ENCODE measurements at places on chromosomes 2 and 18.

DNA sequence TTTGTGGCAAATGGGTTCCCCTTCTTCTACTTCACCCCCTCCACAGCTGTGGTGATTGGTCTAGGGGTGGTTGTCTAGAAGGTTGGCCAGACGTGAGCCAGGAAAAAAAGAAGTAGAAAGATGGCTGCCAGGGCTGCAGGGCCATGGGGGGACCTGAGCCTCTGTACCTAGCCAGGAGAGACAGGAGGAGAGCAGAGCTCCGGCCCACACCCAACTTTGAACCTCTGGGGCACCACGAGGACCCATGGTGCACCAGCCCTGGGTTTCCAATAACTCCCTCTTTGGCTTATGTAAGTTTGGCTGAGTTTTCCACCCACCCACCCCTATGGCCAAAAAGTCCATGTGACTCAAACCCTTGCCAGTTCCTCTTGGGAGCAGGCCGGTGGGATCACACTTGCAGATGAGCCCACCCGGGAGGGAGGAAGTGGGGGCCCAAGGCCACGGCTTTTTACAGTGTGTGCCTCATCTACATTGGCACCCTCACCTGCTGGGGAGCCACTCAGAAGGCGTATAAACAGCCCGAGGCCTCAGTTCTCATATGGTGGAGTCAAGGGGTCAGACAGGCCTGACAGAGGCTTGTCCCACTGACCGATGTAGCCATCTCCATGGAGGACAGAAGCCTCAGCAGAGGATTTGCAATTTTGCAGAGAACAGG is 293.1 kb upstream of the HDAC4 start:
- DNase-seq: no peak

DNA sequence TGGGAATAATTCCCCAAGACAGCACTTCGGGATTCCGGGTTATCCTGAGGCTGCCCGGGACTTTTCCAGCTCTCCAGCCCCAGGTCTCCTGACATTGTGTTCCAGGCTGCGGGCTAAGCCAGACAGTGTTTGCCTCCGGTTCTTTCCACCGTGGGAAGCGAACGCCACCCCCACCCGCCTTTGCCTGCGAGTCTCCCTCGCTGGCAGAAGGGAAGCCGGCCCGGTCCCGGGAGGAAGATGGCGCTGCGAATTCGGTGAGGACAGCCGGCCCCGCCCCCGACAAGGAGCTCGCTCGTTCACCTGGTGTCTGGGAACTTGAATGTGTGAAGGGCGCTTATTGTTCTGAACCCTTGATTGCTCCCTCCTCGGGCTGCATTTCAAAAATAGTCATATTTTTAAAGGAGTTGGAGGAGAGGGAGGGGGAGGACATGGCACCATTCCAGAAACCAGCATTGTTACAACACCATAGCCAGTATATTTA is 2.9 kb downstream of the LRATD1 start:
- DNase-seq: no peak

DNA sequence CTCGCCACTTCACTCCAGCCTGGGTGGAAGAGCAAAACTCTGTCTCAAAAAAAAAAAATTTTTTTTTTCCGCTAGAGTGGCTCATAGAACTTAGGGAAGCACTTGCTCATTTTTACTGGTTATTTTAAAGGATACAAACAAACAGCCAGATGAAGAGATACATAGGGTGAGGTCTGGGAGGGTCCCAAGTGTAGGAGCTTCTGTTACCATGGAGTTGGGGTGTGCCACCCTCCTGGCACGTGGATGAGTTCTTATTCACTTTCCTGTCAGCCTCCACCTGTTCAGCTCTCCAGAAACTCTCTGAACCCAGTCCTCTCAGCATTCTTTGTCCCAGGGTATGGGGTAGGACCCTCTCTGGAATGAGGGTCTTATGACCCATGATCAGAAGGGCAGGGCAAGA is 4.9 kb upstream of the MAT2A start:
- DNase-seq: no peak

DNA sequence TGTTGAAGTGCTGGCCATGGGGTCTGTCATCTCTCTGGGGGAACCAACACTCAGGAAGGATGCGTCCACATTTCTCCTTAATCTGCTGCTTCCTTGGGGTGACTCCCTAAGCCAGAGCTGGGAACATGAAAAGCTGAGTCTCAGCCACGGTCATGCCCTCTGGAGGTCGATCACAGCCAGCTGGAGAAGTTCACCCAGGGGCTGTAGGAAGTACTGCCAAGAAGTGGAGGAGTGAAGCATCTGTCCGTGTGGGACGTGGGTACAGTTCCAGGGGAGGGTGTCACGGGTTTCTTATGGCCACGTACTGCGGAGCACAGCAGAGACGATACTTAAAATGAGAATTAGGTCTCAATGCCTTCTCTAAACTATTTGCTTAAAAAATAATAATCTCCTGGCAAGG is 42.4 kb upstream of the IGFBP2 start:
- no peak for DNase-seq

GRCh38 chr2:214088536-214088935 is 322.3 kb upstream of the VWC2L start:
- DNase-seq: no peak

DNA sequence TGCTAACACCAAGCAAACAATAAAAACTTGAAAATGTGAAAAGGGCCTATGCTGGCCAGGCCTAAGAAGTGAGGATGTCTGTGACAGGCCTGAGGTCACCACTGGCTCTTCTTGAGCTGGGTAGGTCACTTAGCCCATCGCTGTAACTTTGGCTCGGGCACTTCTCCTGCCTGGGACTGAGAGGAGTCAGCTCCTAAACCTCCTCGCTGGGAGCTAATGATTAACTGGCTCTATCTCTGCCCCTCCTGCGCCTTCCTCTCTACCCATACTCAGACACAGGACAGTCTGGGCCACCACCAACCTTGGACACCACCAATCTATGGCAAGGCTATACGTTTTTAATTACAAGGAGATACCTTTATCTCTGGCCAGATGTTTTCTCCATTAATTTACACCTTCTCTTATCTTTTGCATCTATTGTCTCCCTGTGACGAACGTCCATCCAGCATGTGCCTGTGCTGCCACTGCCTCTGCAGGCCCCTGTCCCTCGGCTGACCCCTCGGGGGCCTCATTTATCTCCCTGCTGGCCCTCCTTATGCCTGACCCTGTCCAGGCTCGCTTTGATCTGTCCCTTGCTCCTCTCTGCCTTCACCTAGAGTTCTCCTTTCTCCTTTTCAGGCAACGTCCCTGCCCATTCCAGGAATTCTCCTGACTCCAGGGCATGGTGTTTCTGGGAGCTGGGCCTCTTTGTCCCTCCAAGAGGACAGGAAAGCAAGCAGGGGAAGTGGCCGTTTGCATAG is 149.1 kb upstream of the GATA6 start:
- no peak for DNase-seq

All from T follicular helper cell (primary cell).